ENCODE measurements at places on chromosomes 2 and 18.

GRCh38 chr2:198042189-198042588, 237.8 kb downstream of the PLCL1 start:
- peaks cover 27% of the 10 kb centered on the region for H3K4me1 ChIP-seq
- no peaks in the 10 kb centered on the region for H3K27me3 ChIP-seq
- no peak for DNase-seq
- peaks cover 3% of the 10 kb centered on the region for H3K36me3 ChIP-seq
- no peak overlapping the region for H3K4me3 ChIP-seq

GRCh38 chr2:217520356-217521010, 482.3 kb downstream of the TNS1 start:
- H3K27me3 ChIP-seq, result no peaks in the 10 kb centered on the region
- H3K27ac ChIP-seq, result no peak overlapping the region
- H3K4me3 ChIP-seq, result no peak overlapping the region
- no peaks in the 10 kb centered on the region for H3K4me1 ChIP-seq

GRCh38 chr2:214902286-214902685, 92.8 kb upstream of the BARD1 start:
- no peaks in the 10 kb centered on the region for H3K36me3 ChIP-seq
- no peaks in the 10 kb centered on the region for H3K4me1 ChIP-seq
- H3K27ac ChIP-seq, result no peak overlapping the region
- DNase-seq, result no peak
- H3K27me3 ChIP-seq, result peaks cover 5% of the 10 kb centered on the region

- H3K36me3 ChIP-seq, result no peaks in the 10 kb centered on the region
- no peak for DNase-seq
- no peak overlapping the region for H3K27ac ChIP-seq
- H3K27me3 ChIP-seq, result no peaks in the 10 kb centered on the region
Observed at GRCh38 chr18:40447820-40448219, 1507.2 kb upstream of the PIK3C3 start.

DNA sequence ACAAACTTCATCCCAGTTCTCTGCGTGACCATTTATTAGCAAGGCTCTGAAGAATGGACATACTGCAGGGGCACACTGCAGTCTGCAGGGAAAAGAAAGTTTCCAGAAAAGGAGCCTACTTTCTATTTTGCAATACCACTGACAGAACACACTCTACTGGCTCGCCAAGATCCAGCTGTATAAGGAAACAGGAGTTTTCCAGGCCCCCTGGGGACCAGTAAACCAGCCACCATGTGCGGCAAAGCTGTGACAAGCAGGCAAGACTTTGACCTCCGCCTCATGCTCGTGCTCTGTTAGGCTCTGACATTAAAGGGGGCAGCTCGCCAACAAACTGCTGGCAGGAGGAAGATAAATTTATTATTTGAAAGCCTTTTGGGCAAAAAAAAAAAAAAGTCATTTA, 67.3 kb downstream of the CCBE1 start:
- H3K36me3 ChIP-seq, result no peaks in the 10 kb centered on the region
- no peaks in the 10 kb centered on the region for H3K27me3 ChIP-seq
- DNase-seq, result no peak
- H3K4me1 ChIP-seq, result no peaks in the 10 kb centered on the region
- no peak overlapping the region for H3K4me3 ChIP-seq

- DNase-seq, result no peak
- no peak overlapping the region for H3K27ac ChIP-seq
- no peaks in the 10 kb centered on the region for H3K4me1 ChIP-seq
- H3K27me3 ChIP-seq, result no peaks in the 10 kb centered on the region
- H3K4me3 ChIP-seq, result no peak overlapping the region
- no peaks in the 10 kb centered on the region for H3K36me3 ChIP-seq
Observed at GRCh38 chr2:140975237-140975636, 1155.6 kb downstream of the LRP1B start.

DNA sequence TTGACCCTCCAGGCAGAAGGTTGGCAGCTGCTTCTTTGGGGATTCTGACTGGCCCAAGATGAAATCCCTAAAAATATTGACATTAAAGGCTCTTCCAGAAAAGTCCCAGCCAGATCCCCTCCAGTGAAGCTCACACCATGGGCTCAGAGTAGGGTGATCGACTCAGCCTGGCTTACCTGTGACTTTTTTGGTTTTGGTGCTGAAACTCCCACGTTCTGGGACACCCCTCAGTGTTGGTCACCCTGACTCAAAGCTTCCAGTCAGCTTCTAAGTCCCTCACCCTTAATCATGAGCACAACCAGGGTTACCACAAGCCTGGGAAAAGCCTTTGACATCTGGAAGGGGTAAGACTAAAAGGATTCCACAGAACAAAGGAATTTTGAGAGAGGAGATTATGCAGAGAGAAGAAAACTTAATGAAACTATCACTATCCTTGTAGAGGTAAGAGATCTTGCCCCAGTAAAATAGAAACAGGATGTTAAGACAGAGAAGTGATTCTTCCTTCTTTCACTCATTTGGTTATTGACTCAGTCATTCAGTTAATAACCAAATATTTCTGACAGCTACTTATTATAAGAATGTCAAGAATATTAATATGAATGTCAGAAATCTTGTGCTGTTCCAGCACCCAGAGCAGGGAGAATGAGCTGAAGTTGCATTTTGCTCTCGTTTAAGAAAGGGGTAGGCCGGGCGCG, 66.8 kb upstream of the SEC11C start:
- DNase-seq, result peak; percentile 8
- peaks cover 3% of the 10 kb centered on the region for H3K27me3 ChIP-seq
- no peak overlapping the region for H3K27ac ChIP-seq
- H3K4me3 ChIP-seq, result no peak overlapping the region
- H3K4me1 ChIP-seq, result peaks cover 6% of the 10 kb centered on the region
- no peaks in the 10 kb centered on the region for H3K36me3 ChIP-seq

- no peak for DNase-seq
- H3K27ac ChIP-seq, result no peak overlapping the region
- no peaks in the 10 kb centered on the region for H3K36me3 ChIP-seq
- no peaks in the 10 kb centered on the region for H3K4me1 ChIP-seq
- no peak overlapping the region for H3K4me3 ChIP-seq
Observed at GRCh38 chr18:35180455-35180854, 60.4 kb upstream of the ZNF397 start.

GRCh38 chr2:54639609-54640008, 83.9 kb upstream of the EML6 start:
- H3K36me3 ChIP-seq, result peaks cover 34% of the 10 kb centered on the region
- peaks cover 17% of the 10 kb centered on the region for H3K4me1 ChIP-seq
- peak overlapping the region; percentile 24 for H3K27ac ChIP-seq
- no peak overlapping the region for H3K4me3 ChIP-seq
- no peaks in the 10 kb centered on the region for H3K27me3 ChIP-seq
- no peak for DNase-seq

DNA sequence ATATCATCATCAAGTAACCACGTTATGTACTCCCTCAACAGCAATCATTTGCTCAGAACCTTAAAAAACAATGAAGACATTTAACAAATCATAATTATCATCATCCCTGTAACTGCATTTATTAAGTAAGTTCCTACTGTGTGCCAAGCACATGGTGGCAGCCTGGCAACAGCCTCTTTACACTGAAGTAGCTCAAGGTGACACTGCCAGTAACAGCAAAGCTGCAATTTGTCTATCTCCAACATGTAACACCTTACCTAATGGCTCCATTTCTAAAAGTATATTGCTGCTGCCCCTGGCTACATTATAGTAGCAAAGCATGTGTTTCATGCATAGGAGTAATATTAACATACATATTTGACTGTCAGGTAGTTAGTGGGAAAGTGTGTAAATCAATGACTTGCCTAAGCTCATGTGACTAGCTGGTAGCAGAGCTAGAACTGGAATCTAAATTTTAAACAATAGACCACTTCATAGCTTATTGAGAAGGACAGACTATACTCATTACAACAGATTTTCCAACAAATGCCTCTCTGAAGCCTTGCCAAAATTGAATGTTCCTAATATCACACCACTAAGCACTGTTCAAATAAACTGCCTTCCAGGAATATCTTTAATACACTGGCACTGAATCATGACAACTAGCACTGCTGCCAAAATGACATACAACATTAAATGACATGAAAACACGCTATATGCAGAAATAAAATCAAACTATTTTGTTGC, 86.7 kb downstream of the L3MBTL4 start:
- H3K36me3 ChIP-seq, result no peaks in the 10 kb centered on the region
- no peaks in the 10 kb centered on the region for H3K4me1 ChIP-seq
- no peaks in the 10 kb centered on the region for H3K27me3 ChIP-seq
- no peak overlapping the region for H3K27ac ChIP-seq
- no peak overlapping the region for H3K4me3 ChIP-seq
- DNase-seq, result no peak

DNA sequence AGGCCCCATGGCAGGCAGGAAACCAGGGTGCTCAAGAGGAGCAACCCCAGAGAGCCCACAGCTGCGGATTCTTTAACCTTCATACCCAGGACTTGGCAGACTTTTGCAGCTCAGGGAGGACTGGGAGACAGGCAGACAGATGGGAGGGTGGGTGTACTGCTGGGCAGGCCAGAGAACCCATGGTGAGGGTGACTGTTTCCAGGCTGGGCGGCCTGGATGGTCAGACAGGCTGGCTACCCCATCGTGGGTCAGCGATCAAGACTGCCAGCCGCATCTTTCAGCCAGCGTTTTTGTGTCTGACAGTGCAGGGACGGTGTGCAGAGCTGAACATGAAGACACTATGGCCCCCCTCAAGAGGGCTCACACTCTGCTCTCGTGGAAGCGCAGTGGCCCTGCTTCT, 82.2 kb downstream of the MARCO start:
- peaks cover 8% of the 10 kb centered on the region for H3K27me3 ChIP-seq
- no peak for DNase-seq

- peak overlapping the region; percentile 53 for H3K4me3 ChIP-seq
- DNase-seq, result peak; percentile 74
- peaks cover 57% of the 10 kb centered on the region for H3K4me1 ChIP-seq
- peaks cover 3% of the 10 kb centered on the region for H3K36me3 ChIP-seq
- H3K27ac ChIP-seq, result peak overlapping the region; percentile 35
- peaks cover 87% of the 10 kb centered on the region for H3K27me3 ChIP-seq
Observed at GRCh38 chr18:57437766-57438671, 2.8 kb downstream of the ONECUT2 start.

DNA sequence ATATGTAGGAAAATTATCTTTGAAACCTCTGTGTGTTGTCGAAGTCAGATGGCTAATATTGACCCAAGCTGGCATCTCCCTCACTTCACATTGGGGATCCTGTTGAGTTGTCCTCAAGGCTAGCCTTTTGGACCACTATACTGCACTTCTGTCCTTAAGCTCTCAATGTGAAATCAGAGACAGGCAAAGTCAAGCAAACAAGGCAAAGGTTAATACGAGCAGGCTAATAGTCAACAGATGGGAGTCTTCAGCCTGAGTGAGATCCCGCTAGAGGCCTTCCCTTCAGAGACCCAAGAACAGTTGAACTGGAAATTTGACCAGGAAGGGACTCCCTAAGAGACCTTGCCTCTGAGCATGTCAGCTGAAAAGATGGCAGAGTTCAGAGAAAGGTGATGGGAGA, 475.4 kb downstream of the PARD3B start:
- no peak for DNase-seq
- H3K27ac ChIP-seq, result no peak overlapping the region
- H3K4me3 ChIP-seq, result no peak overlapping the region
- no peaks in the 10 kb centered on the region for H3K36me3 ChIP-seq
- no peaks in the 10 kb centered on the region for H3K27me3 ChIP-seq

- no peak for DNase-seq
- no peaks in the 10 kb centered on the region for H3K4me1 ChIP-seq
- no peak overlapping the region for H3K27ac ChIP-seq
- H3K36me3 ChIP-seq, result no peaks in the 10 kb centered on the region
- H3K27me3 ChIP-seq, result peaks cover 7% of the 10 kb centered on the region
- H3K4me3 ChIP-seq, result no peak overlapping the region
Observed at GRCh38 chr2:9824956-9825720, 18.1 kb upstream of the TAF1B start.

DNA sequence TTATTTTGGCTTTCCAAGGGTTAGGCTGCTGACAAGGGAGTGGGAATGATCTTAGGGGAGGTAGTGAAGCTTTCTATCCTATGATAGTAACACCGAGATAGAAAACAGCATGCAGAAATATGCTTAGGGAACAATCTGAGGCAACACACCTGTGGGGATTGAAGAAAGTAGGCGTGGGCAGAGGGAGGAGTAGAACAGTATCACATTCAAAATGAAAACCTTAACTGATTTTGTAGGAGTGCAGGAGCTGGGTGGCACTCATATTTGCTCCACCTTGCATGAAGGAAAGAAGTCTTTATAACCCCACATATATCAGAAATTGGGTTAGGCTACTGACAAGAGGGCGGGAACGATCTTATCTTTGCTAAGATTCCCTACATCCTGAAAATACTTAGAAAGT, 762.2 kb upstream of the CNTNAP5 start:
- no peak overlapping the region for H3K27ac ChIP-seq
- H3K27me3 ChIP-seq, result no peaks in the 10 kb centered on the region
- no peaks in the 10 kb centered on the region for H3K36me3 ChIP-seq
- DNase-seq, result no peak

GRCh38 chr2:95316466-95317122, 19.4 kb downstream of the KCNIP3 start:
- H3K4me1 ChIP-seq, result no peaks in the 10 kb centered on the region
- H3K4me3 ChIP-seq, result no peak overlapping the region
- no peak overlapping the region for H3K27ac ChIP-seq
- no peaks in the 10 kb centered on the region for H3K27me3 ChIP-seq

- no peaks in the 10 kb centered on the region for H3K36me3 ChIP-seq
- DNase-seq, result no peak
- no peak overlapping the region for H3K27ac ChIP-seq
- peaks cover 11% of the 10 kb centered on the region for H3K27me3 ChIP-seq
- no peak overlapping the region for H3K4me3 ChIP-seq
Observed at GRCh38 chr2:42010743-42011298, 37.0 kb upstream of the PKDCC start.

- no peaks in the 10 kb centered on the region for H3K27me3 ChIP-seq
- H3K27ac ChIP-seq, result no peak overlapping the region
- H3K36me3 ChIP-seq, result no peaks in the 10 kb centered on the region
- H3K4me1 ChIP-seq, result no peaks in the 10 kb centered on the region
- H3K4me3 ChIP-seq, result no peak overlapping the region
Observed at GRCh38 chr2:40751981-40752380, 300.1 kb upstream of the SLC8A1 start.

DNA sequence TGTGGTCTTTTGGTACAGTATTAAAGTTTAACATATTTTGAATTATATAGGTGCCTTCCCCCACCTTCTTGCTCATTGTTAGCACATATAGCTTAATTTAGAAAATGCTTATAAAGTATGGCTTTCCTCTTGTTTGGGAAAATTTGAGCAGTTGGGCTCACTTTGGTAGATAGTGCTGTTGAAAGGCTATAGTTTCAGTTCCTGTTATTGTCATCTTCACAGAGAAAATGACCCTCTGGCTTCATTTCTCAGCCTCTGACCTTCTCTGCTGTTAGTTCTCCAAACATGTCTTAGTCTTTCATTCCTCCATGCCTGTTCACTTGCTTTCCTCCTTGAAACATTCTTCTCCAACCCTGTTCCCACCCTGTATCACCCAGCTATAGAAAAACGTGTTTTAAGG, 200.6 kb downstream of the WDR7 start:
- H3K27ac ChIP-seq, result no peak overlapping the region
- H3K4me1 ChIP-seq, result peaks cover 3% of the 10 kb centered on the region
- no peak overlapping the region for H3K4me3 ChIP-seq
- no peak for DNase-seq
- no peaks in the 10 kb centered on the region for H3K27me3 ChIP-seq
- peaks cover 5% of the 10 kb centered on the region for H3K36me3 ChIP-seq

Measured in activated naive CD8-positive, alpha-beta T cell treated with anti-CD3 and anti-CD28 coated beads, Interleukin-2, amount 50 U/mL, for 24 hours (primary cell).